ENCODE measurements at places on chromosomes 2 and 18.

- DNase-seq: no peak
Observed at GRCh38 chr18:2513616-2514015, 57.7 kb downstream of the METTL4 start.

- DNase-seq: no peak
Observed at GRCh38 chr2:17470855-17471641, 47.2 kb downstream of the RAD51AP2 start.

GRCh38 chr2:33371304-33372090 lies 105.0 kb upstream of the RASGRP3 start:
- DNase-seq: no peak

DNA sequence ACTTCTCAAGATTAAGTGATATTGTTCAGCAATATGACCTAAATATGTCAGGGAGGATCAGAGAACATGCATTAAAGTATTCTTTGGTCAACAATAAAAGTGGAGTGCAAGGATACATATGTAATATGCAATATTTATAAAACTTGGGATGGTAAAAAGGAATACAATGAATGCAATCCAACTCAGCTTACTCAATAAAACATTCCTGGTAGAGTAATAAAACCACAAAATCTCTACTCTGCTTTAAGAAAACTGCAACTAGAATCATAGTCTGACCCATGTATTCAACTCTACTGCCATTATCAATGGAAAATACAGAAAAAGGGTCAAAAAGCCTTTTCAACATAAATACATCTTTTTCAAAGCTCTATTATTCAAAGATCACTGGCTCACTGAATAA lies 11.6 kb downstream of the IRS1 start:
- DNase-seq: no peak

DNA sequence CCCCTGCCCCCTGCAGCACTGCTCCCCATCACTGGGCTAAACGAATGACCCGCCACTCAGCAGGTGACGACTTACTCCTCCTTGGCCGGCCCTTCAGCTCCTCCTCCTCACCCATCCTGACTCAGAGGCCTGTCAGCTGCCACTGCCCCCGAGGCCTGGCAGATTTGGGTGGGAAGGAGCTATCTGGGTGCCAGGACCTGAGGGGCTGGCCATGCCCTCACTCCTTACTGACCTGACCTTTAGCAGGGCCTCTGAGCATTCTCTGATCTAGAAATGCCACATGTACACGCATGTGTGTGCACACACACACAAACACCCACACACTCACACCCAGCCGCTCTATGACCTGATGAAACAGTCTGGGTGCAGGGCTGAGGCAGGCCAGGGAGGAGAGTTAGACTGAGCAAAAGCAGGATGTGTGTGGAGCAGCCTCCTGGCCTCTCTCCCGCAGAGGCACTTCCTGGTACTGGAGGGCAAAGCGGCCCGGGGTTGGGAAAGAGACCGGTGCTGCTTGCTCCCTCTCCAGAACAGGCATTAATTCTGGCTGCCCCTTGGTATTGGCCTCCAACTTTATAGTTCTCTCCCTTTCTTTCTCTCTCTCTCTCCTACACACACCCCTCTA lies 68.0 kb downstream of the ZFP36L2 start:
- peak; percentile 90 for DNase-seq

DNA sequence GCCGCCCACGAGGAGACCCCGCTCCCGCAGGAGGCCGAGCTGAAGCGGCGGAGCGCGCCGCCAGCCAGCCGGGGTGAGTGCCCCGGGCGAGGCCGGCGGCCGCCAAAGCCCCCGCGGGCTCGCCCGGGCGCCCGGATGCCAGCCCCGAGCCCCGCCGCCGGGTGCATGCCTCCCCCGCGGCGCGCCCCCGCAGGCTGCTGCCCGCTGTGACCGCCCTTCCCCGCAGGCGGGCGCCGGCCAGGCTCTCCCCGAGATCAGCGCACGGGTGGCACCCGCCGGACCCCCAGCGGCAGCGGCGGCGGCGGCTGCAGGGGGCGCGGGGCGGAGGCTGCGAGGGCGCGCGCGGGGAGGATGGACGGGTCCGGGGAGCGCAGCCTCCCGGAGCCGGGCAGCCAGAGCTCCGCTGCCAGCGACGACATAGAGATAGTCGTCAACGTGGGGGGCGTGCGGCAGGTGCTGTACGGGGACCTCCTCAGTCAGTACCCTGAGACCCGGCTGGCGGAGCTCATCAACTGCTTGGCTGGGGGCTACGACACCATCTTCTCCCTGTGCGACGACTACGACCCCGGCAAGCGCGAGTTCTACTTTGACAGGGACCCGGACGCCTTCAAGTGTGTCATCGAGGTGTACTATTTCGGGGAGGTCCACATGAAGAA lies 470 bp downstream of the KCNF1 start:
- no peak for DNase-seq

DNA sequence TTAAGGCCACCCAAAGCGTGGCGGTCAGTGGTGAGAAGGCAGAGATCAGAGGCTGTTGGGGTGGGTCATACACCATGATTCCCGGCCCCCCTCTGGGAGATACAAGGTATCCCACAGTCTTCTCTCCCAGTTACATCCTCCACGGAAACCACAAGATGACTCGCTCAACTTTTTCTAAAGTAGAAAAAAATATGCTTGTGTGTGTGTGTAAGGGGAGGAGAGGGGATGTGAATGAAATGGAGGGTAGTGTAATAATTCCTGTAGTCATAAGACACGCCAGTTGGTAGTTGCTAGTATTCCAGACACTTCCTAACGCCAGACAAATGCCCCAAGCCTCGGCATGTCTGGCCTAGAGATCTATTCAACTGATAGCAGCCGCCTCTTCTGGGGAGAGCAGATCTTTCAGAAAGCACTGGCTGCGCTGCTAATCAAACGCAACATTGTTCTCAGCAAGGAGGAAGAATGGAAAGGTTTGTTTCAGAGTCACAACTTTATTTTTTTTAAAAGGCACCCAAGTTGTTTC lies 143.5 kb downstream of the TGIF1 start:
- no peak for DNase-seq

GRCh38 chr2:71129114-71129901 lies 721 bp downstream of the MCEE start:
- no peak for DNase-seq

GRCh38 chr2:12606472-12607000 lies 110.2 kb upstream of the TRIB2 start:
- DNase-seq: no peak

DNA sequence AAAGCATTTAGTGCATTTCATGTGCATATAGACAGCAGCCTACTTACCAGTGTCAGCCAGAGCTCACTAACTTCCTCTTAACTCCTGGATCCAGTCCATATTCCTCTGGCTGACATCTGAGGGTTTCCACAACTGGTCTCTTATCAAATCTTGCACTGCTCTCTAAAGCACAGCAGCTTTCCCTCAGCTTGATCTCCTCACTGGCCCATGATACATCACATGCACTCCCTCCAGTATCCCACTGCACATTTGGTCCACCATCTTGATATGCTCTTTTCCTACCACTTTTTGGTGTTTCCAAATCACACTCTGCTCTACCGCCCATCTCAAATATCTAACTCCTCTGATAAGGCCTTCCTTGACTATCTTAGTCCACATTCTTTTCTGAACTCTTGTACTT lies 105.0 kb upstream of the ZFP36L2 start:
- DNase-seq: no peak

GRCh38 chr2:227183657-227184367 lies 19.4 kb downstream of the COL4A3 start:
- DNase-seq: no peak

GRCh38 chr2:191862156-191862775 lies 15.4 kb upstream of the CAVIN2 start:
- no peak for DNase-seq

- no peak for DNase-seq
Observed at GRCh38 chr2:225615514-225615913, 216.0 kb downstream of the NYAP2 start.

- DNase-seq: no peak
Observed at GRCh38 chr18:50527636-50528307, 32.1 kb upstream of the MAPK4 start.

- DNase-seq: no peak
Observed at GRCh38 chr2:101751875-101752619, 54.5 kb downstream of the MAP4K4 start.

DNA sequence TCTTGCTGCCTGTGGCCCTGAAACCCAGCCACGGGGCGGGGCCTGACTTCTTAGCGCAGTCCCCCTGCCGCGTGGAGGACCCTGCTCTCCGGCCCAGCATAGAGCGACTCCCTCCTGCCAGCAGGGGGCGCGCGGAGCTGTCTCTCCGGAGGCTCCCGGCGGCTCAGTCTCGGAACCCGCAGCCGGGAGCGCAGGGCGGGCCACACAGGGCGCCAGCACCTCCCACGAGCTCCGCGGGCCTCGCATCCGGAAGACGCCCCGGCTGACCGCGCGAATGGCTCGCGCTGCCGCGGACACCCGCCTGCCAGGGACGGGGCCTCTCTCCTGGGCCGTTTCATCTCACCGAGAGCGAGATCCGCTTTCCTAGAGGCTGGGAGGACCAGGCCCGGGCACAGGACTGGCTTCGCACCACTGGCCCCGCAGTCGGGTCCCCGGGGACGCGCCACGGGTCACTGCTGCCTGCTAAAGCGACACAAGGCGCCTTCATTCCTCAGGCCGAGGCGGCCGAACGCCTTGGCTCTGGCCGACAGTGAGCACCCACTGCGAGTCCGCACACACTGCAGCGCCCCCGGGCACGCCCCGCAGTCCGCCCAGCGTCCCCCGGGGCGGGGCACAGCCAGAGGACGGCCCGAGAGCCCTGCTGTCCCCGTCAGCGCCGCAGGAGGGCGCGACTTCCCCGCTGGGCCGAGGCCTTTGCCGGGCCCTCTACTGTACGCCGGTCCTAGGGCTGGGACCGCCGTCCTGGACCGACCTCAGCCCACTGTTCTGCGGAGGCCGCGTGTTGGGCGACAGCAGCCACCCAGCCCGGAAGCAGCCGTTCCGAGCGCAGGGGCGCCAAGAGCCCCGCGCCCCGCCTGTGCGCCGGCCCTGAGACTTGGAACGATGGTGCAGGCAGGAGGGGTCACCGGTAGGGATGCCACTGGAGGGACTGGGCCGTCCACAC lies 39.0 kb upstream of the ARHGEF4 start:
- DNase-seq: peak; percentile 90

GRCh38 chr2:9178110-9178903 lies 28.3 kb upstream of the ASAP2 start:
- DNase-seq: no peak

DNA sequence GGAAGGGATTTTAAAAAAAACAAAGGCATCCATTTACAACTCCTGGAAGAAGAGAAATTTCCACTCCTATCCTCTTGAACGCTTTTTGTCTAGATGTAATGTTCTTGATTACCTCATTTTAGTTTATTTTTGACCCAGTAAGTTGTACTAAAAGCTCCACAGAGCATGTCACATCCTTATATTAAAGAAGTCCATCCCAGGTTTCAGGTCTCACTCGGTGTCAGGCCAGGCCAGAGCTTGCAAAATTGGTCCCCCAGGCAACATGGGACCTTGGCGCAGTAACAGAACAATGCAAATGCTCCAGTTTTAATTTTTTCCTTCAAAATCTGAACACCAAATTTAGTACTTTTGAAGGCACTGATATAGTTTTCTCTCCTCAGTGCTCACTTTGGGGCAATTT lies 218.4 kb upstream of the REV1 start:
- no peak for DNase-seq

DNA sequence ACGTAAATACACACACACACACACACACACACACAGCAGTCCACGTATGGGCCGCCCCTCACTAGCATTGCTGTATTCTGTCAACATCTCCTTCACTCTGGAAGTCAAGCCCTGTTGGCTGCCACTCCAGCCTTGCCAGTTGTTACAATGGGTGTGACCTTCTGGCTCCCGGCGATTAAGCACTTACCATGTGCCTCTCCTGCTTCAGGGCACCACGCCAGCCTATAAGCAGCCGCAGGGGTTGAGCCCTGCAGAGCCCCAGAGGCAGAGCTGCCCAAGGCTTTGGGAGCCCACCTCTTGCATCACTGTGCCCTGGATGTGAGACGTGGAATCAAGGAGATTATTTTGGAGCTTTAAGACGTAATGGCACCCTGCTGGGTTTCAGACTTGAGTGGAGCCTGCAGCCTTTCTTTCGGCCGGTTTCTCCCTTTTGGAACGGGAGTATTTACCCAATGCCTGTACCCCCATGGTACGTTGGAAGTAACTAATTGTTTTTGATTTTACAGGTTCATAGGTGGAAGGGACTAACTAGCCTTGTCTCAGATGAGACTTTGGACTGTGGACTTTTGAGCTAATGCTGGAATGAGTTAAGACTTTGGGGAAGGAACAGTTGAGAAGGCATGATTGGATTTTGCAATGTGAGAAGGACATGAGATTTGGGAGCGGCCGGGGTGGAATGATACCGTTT lies 54.5 kb upstream of the ROCK2 start:
- DNase-seq: no peak

- no peak for DNase-seq
Observed at GRCh38 chr2:145060876-145061275, 541.0 kb upstream of the ZEB2 start.

GRCh38 chr2:132715386-132716351 lies 45.7 kb upstream of the LYPD1 start:
- no peak for DNase-seq

DNA sequence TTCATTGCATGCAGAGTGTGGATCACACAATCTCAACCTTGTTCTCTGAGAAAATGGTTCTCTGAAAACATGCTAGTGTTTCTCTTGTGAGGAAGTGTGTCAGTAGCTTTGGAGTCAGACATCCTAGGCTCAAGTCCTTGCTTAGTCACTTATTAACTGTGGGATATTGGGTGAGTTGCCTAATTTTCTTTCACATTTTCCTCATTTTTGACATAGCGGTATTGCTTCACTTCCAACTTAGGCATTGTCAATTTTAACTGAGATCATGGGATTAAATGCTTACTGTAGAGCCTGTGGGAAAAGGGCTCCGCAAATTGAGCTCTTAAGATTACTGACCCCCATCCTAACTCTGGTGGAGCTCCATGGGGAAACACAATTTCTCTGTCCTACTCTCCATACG lies 622.2 kb downstream of the CNTNAP5 start:
- no peak for DNase-seq

GRCh38 chr2:236965021-236965840 lies 120.5 kb upstream of the COPS8 start:
- no peak for DNase-seq

GRCh38 chr2:163692611-163693482 lies 43.0 kb downstream of the FIGN start:
- no peak for DNase-seq

DNA sequence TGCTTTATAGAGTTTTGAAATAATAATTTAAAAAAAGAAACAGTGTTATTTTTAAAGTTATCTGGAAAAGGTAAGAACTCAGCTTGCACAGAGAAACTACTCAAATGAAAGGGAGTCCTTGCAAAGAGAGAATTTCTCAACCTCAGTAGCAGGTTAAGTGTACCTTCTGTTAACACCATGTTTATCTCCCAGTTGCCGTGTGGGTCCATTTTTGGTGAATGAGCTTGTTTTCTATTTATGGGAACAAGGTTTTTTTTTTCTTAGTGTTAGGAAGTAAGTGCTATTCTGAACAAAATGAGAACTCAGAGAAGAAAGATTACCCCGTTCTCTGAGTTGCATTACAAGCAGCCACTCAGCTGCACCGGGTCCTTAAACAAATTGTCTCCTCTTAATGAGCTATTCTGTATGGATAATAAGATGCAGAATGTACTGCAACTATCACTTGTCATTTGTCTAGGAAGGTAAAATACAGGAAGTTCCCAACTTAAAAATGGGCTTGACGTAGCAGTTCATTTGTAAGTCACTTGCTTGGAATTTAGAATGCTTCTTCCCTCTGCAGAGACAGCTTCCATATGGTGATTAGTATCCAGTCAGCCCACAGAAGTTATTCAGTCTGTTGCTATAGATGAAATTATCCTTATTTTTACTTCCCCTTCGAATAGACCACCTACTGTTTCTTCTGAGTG lies 74.9 kb downstream of the LTBP1 start:
- no peak for DNase-seq

- no peak for DNase-seq
Observed at GRCh38 chr2:175362331-175362730, 180.8 kb upstream of the ATP5MC3 start.

GRCh38 chr2:231909631-231910030 lies 16.6 kb downstream of the NPPC start:
- DNase-seq: no peak
